ENCODE measurements at places on chromosomes 6 and 20.

GRCh38 chr6:30167101-30167500, 3.8 kb downstream of the TRIM15 start:
- no peak overlapping the region for H3K4me3 ChIP-seq
- H3K27ac ChIP-seq: no peak overlapping the region
- H3K27me3 ChIP-seq: peaks cover 45% of the 10 kb centered on the region
- H3K36me3 ChIP-seq: no peaks in the 10 kb centered on the region
- peaks cover 22% of the 10 kb centered on the region for H3K4me1 ChIP-seq

- H3K4me3 ChIP-seq: no peak overlapping the region
- peaks cover 25% of the 10 kb centered on the region for H3K4me1 ChIP-seq
- H3K36me3 ChIP-seq: no peaks in the 10 kb centered on the region
- no peak for DNase-seq
These were observed 68.5 kb downstream of the FAM229B start for GRCh38 chr6:112155886-112156285.

DNA sequence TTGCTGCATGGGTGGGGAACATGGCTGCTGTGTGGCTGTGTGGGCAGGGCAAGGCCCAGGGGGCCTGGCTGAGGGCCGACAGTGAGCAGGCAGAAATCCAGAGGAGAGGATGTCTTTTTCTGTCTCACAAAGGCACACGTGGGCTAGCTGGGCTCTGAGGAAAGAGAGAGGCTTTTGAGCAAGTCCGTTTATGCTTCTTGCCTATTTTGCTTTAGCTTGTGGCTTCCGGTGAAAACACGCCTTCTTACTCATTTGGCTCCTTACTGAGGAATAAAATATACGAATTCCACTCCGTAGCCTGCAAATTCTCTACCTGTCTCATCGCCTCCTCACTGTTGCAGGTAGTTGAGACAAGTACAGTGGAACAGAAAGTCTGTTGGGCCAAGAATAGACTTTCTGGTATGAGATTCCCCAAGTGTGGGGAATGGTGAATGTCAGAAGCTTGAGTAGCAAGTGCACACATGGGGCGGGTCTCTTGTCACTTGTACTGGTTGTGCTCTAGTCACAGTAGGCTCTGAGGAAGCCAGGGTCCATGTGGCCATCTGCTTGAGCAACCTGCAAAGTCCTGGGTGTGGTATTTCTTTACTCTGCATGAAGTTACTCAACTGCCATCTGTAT, 28.4 kb downstream of the WRNIP1 start:
- H3K36me3 ChIP-seq: no peaks in the 10 kb centered on the region
- H3K27me3 ChIP-seq: no peaks in the 10 kb centered on the region
- peak; percentile 46 for DNase-seq
- H3K4me1 ChIP-seq: peaks cover 51% of the 10 kb centered on the region

GRCh38 chr6:139760128-139760527, 385.7 kb upstream of the CITED2 start:
- no peak overlapping the region for H3K4me3 ChIP-seq
- H3K27me3 ChIP-seq: peaks cover 2% of the 10 kb centered on the region
- H3K4me1 ChIP-seq: peaks cover 19% of the 10 kb centered on the region

DNA sequence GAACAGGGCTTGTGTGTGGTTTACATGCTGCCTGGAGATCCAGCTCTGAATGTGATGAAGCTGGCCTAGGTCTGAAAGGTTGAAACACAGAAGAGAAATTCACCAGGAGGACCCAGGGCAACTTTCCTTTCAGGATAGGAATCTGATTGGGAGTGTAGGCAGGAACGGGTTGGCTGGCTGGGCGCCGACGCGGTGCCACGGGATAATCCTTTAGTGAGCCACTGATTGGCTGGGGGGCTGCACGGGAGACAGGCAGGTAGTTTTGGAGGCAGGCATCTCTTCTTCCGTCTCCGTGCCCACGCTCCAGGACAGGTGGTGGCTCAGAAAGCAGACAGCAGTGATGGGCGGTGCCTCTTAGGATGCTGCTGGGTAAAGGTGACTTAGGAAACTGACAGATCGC, 294.6 kb downstream of the CDH4 start:
- no peak overlapping the region for H3K4me3 ChIP-seq
- no peaks in the 10 kb centered on the region for H3K27me3 ChIP-seq
- no peak for DNase-seq
- H3K4me1 ChIP-seq: no peaks in the 10 kb centered on the region
- H3K36me3 ChIP-seq: no peaks in the 10 kb centered on the region

DNA sequence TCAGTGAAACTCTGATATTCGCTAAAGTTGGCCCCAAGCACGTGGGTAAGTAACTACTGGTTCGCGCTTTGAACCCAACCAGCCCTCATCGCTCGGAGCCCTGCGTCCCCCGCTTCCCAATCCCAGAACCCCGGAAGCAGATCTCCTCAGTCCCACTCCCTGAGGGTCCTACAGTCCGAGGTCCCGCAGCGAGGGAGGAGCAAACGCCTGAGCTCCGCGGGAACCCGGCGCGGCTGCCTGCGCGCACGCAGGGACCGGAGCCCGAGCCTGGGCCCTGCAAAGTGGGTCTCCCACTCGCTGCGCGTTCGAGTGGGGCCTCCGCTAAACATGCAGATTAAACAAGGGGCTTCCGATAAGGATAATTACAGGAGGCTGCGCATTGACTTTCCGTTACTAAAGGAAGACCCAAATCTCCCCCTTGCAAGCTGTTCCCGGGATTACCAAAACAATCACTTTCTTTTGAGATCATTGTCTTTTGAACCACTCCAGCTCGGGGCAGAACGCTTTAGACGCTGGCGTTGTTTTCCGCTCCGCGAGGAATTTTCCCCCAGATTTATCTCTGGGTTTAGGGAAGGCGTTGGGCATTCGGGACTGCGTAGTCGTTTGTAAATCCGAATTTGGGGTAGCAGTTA, 1.3 kb upstream of the VSX1 start:
- peaks cover 57% of the 10 kb centered on the region for H3K27me3 ChIP-seq
- H3K4me1 ChIP-seq: peaks cover 11% of the 10 kb centered on the region
- no peak for DNase-seq
- H3K27ac ChIP-seq: no peak overlapping the region

DNA sequence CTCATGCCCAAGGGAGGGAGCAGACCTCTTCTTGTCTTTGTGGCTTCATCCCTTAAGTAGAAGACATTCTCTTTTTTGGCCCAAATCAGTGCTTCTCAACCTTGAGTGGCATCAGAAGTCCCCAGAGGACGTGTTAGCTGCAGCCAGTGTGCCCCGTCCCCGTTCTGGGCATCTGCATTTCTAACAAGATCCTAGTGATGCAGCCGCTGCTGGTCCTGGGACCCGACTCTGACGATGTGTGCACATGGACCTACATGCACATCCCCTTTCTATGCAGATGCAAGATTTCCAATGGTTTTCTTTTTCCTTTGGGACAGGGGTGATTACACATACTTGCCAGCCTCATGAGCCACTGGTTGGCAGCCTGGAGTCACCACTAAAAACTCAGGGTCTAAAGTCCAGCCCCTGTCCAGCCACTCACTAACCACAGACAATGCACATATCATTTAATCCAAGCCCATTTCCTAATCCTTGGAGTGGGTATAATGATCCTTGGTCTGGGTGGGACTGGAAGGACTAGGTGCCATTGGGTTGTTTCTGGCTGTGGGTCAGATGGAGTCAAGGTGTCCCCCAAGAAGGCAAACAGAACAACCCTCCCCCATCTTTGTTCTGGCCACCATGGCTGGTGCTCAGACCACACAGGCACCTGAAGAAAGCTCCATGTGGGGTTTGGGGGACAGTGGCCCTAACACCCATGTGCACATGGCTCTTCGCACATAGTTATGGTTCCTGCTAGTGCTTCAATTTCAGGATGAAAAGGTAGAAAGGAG, 6.4 kb downstream of the ACSS1 start:
- no peak overlapping the region for H3K4me3 ChIP-seq
- no peak overlapping the region for H3K27ac ChIP-seq
- no peaks in the 10 kb centered on the region for H3K27me3 ChIP-seq
- H3K36me3 ChIP-seq: peaks cover 3% of the 10 kb centered on the region
- H3K4me1 ChIP-seq: peaks cover 49% of the 10 kb centered on the region

DNA sequence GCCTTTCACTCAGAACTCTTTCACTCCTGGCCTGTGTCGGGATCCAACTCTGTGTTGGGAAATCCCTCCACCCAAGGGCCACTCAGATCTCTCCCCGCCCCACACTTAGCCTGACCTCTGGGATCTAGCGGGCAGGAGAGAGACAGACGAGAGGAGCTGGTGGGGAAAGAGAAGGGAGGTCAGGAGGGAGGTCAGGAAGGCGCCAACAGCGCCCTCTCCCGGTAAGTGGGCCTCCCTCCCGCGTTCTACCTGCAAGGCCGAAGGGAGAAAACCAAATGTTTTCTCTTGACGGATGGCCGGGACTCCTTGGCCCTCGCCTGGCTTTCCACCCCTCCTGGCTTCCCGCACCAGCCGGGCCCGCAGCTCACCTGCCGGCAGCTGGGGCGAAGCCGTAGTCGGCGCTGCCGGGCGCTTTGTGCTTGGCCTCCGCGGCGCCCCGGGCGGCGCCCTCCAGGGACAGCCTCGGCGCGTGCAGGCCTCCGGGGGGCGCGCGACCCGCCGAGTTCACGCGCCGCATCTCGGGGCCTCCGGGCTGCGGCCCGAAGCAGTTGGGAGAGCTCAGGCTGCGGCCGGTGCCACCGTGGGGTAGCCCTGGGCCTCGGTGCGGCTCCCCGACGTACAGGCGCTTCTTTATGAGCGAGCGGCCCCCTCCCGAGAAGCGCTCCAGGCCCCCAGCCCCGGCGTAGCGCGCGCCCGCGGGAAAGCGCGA, 38.2 kb downstream of the C6orf132 start:
- peak; percentile 86 for DNase-seq
- H3K4me1 ChIP-seq: peaks cover 26% of the 10 kb centered on the region
- no peaks in the 10 kb centered on the region for H3K27me3 ChIP-seq
- H3K36me3 ChIP-seq: no peaks in the 10 kb centered on the region

DNA sequence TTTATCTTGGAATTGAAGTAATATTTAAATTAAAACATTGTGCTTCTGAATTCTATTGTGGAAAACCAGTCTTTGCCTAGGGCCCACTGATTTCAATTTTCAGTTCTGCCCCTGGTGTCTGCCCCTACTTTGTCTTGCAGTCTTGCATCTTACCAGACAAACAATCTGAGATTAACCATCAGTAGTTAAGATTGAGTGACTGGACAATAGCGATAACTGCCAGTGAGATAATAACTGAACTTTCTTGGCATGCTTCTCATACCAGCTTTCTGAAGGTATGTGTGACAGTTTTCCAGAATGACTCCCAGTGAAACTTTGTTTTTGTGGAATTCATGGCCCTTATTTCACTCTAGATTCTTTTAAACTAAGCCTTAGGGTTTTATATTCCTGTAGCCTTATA, 53.5 kb downstream of the KCNQ5 start:
- H3K27ac ChIP-seq: no peak overlapping the region
- H3K36me3 ChIP-seq: peaks cover 17% of the 10 kb centered on the region
- H3K4me1 ChIP-seq: peaks cover 7% of the 10 kb centered on the region
- no peak overlapping the region for H3K4me3 ChIP-seq

DNA sequence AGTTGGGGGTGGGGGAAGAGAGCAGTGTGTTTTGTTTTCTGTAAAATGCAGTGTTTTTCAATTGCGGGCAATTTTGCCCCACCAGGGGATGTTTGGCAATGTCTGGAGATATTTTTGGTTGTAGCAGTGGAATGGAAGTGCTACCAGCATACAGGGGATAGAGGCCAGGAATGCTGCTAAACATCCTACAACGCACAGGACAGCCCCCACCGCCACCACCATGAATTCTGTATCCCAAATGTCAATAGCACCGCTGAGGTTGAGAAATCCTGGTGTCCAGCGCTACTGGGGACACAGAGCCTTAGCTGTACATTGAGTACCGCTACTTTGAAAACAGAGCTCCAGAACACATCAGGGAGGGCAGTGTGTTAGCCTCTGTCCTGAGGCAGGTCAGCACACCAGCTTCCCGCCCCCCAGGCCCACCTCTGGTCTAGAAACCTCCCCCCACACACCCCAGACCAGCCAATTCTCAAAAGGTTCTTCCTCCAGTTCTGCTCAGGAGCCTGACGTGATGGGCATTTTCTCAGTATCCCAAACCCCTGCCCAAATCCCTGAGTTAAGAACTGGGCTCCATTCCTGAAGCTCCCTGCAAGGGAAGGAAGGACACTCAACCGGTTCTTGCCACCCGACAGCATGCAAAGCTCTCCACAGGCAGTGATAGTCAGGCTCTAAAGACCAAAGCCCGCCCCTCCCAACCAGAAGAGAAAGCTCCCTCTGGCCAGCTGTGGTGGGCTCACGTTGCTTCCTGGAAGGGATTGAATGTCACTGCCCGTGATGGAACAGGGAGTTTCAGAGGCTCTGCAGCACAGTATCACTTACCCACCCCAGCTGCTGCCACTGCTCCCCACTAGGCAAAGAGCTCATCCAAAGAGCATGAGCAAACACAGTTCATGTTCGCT, 321.5 kb upstream of the JARID2 start:
- no peak overlapping the region for H3K27ac ChIP-seq
- H3K27me3 ChIP-seq: no peaks in the 10 kb centered on the region
- DNase-seq: no peak
- no peaks in the 10 kb centered on the region for H3K36me3 ChIP-seq

DNA sequence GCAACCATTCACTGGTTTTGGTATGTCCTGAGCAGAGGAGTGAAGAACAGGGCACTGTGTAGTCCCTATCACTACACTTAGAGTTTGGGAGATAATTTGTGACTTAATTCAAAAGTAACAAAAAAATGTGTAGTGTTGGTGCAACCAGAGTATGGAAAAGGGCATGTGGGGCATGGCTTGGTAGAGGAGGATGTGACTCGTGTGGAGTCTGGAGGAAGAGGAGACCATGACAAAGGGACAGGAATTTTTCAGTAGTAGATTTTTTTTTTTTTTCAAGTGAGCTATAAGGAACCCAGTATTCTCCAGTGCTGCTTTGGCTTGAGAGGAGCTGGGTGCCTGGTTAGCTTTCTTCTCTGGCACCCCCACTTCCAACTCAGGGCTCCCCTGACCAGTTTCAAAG, 5.1 kb downstream of the MTRES1 start:
- peaks cover 36% of the 10 kb centered on the region for H3K4me1 ChIP-seq
- DNase-seq: no peak
- no peaks in the 10 kb centered on the region for H3K27me3 ChIP-seq
- H3K36me3 ChIP-seq: peaks cover 18% of the 10 kb centered on the region
- peak overlapping the region; percentile 13 for H3K27ac ChIP-seq
- H3K4me3 ChIP-seq: no peak overlapping the region

DNA sequence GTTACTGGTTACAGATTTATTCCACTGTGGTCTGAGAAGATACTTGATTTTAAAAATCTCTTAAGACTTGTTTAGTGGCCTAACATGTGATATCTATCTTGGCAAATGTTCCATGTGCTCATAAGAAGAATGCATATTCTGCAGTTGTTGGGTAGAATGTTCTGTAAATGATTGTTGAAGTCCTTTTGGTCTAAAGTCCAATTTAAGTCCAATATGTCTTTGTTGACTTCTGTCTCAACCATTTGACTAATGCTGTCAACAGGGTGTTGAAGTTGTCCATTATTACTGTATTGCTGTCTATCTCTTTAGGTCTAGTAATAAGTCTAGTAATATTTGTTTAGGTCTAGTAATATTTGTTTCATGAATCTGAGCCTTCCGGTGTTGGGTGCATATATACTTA, 387.8 kb upstream of the RUNX2 start:
- no peak overlapping the region for H3K4me3 ChIP-seq
- no peak for DNase-seq
- H3K27me3 ChIP-seq: no peaks in the 10 kb centered on the region
- H3K4me1 ChIP-seq: peaks cover 44% of the 10 kb centered on the region
- H3K27ac ChIP-seq: no peak overlapping the region

GRCh38 chr6:157143171-157143889, 180.0 kb downstream of the TMEM242 start:
- H3K27me3 ChIP-seq: no peaks in the 10 kb centered on the region
- DNase-seq: peak; percentile 73
- H3K4me1 ChIP-seq: peaks cover 28% of the 10 kb centered on the region
- H3K36me3 ChIP-seq: peaks cover 9% of the 10 kb centered on the region

- no peaks in the 10 kb centered on the region for H3K36me3 ChIP-seq
- no peak overlapping the region for H3K4me3 ChIP-seq
- no peak overlapping the region for H3K27ac ChIP-seq
- DNase-seq: no peak
These were observed 16.1 kb upstream of the ROS1 start for GRCh38 chr6:117441824-117442264.
